ENCODE measurements at places on chromosomes 16 and 17.

GRCh38 chr17:31580706-31581490, 189.4 kb downstream of the RAB11FIP4 start:
- no peak for DNase-seq

GRCh38 chr17:18257982-18258355, 569 bp downstream of the FLII start:
- no peak for DNase-seq

DNA sequence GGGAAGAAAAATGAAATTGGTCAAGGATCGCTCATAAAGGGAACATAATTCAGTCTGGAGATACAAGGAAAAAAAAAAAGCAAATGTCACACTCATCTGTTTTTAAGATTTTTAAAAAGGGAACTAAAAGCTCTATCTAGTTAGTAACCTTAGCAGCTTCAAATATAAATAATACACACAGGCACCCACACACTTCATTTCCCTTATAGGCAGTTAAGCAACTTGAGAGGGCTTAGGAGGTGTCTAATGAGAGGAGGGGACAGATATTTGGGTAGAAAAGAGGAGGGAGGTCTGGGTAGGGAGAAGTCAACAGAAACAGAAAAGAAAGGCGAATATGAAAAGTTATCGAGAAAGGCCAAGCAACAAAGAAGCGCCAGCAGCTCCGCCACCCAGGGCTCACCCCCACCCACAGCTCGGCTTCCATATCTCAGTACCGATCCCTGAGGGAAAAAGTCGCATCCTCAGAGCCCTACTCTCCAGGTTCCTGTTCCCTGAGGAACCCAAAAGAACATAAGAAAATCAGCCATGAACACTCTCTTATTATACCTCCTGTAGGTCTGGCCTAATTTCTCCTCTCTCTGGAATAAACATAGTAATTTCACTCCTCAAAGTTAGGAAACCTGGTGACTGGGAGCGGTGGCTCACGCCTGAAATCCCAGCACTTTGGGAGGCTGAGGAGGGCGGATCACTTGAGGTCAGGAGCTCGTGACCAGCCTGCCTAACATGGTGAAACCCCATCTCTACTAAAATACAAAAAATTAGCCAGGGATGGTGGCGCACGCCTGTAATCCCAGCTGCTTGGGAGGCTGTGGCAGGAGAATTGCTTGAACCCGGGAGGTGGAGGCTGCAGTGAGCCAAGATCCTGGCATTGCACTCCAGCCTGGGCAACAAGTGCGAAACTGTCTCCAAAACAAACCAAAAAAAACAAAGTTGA, 69.6 kb upstream of the RCVRN start:
- no peak for DNase-seq

DNA sequence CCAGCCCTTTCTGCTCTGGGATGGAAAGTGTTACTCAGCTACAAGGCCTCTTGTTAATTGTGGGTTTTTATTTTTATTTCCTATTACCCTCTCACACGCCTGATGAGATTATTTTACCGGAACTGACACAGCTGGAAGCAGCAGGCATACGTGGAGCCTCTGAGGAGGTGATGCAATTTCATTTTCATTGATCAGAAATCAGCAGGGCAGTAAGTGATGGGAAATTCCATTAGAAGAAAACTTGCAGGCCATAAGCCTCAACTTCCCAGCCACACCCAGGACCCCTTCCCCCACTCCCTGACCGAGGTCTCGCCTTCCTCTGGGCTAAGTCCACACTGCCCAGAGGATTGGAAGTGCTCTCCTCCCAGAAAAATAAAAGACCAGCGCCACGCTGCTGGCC, 69.7 kb downstream of the ZFHX3 start:
- DNase-seq, result no peak

GRCh38 chr16:50289950-50290764, 23.8 kb downstream of the ADCY7 start:
- no peak for DNase-seq

GRCh38 chr17:38748149-38748891, at the start of gene PCGF2:
Gene PCGF2, minus strand, starts transcription at chr17:38748336. Its CDS starts 7,934 bp downstream, at chr17:38740402.
- DNase-seq, result no peak

DNA sequence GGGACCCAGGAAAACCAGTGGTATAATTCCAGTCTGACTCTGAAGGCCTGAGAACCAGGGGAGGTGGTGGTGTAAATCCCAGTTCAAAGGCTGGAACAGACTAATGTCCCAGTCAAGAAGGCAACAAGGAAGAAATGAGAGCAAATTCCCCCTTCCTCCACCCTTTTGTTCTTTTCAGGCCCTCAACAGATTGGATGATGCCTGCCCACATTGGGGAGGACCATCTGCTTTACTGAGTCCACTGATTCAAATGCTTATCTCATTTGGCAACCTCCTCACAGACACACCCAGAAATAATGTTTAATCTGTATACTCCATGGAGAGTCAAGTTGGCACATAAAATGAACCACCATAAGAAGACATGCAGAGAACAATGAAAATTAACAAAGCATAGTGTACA, 61.9 kb upstream of the CRYM start:
- DNase-seq, result no peak

- no peak for DNase-seq
Observed at GRCh38 chr17:15399443-15399842, 58.0 kb upstream of the TEKT3 start.

- no peak for DNase-seq
Observed at GRCh38 chr16:72838951-72839350, 209.0 kb downstream of the ZFHX3 start.

DNA sequence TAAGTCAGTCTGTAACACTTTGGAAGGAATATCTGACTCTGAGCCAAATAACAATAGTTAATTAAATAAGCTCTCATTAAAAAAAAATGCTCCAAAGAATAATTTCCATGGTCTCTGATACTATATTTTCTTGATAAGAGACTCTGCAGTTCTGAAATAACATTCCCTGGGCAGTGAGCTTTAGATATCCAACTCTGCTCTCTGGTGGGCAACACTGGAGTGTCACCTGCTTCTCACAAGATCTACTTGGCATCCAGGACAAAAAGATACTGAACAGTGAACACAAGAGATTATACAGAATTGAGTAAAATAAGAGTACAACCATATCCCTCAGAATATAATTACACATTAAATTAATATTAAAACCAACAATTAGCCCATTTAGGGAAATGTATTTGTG, 13.7 kb downstream of the BLMH start:
- no peak for DNase-seq

DNA sequence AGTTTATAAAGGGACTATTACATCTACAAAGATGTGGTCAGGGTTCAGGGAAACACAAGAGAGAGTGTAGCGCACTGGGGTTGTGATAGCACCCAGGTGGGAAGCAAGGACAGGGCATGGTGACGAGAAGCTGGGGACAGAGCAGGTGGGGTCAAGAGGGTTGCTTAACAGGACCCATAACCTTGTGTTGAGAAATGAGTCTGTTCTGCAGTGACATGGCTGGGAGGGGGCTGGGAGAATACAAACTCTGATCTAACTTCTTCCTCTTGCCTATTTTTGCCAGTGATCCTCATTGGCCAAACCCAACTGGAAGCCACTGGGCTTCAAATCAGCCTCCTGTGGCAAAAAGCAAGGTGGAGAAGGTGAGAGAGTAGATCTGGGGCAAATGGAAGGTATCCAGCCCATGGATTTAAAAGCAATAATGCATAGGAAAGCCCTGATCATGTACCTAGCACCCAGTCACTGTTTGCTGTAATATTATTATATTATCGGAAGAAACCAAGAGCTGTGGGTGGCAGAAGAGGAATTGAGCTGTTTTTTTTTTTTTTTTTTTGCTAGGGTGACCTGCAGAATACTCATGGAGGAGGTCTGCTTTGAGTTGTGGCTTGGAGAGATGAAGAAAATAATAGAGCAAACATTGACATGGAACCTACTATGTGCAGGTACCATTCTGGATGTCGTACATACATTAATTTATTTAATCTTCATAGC, 76.9 kb upstream of the ZFHX3 start:
- no peak for DNase-seq

DNA sequence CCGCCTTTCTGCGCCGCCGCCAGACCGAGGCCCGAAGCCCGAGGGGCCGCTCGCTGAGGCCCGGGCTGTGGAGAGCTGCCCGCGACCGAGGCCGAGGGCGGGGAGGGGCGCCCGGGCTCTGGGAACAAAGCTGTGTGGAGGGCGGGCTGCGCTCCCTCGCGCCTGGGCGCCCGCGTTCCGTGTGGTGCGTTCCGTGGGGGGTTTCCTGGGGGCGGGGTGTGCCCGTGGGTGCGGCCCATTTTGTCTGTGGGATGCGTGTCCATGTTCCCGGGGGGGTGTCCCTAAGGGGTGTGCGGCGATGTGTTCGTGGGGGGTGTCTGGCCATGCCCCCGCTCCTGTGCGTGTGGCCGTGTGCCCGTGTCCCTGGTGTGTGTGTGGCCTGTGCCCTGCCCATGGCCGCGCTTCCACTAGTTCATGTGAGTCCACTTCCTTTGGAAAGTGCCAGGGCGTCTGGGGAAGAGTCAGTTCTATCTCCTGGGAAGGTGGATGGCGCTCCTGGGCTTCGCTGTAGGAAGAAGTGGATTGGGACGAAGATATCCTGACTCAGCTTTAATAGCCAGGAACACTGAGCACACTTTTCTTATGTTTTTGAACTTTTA, 520 bp downstream of the JPT2 start:
- no peak for DNase-seq

- no peak for DNase-seq
Observed at GRCh38 chr16:78292086-78292843, 192.8 kb downstream of the WWOX start.

DNA sequence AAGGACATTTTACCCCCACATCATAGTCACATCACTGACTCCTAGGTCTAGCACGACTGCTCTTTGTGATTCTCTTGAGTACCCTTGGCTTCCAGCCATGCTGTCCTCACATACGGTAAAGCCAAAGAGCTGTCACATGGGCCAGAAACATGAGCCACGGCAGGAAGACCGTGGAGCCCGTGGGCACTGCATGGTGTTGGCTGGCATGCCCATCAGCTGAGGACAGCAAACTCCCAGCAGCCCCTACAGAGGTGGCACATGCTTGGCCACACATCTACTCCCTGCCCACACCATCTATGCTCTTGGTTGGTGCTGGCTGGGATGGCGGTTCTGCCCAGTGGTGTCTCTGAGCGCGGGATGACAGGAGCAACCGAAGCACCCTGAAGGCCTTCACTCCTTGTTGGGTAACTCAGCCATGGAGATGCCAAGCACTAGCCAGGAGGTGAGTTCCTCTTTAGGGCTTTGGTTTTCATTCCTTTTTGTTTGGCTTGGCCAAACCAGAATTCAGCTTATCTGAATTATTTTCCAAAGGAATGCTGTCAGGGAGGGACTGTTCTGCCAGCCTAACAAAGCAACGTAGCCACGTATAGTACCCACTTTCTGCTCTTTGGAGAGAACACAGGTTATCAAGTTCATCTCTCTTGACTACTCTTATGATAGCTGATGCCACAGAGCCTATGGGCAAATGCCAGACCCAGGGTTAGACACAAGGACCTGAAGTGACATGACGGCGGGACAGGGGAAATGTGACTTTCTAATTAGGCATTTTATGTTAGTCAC, 10.0 kb downstream of the TNFAIP1 start:
- DNase-seq, result no peak

DNA sequence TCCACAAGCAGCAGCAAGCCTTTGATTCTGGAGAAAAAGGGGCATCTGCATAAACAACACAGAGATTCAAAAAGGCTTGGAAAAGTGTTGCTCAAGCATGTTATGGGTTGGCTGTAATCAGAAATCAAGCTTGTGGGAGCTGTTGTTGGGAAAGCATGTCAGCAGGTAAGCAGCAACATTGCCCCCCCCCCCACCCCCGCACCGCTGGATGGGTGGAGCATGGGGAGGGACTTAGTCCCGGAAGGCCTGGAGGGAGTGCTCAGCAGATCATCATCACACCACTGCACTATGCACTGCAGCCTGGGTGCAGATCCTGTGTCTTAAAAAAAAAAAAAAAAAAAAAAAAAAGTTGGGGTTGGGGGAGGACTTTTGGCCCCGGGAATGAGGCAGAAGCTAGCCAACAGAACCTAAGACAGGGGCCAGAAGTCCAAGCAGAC, 16.8 kb upstream of the AKAP1 start:
- DNase-seq, result no peak

GRCh38 chr17:48625495-48626244, 488 bp downstream of the HOXB9 start:
- no peak for DNase-seq

DNA sequence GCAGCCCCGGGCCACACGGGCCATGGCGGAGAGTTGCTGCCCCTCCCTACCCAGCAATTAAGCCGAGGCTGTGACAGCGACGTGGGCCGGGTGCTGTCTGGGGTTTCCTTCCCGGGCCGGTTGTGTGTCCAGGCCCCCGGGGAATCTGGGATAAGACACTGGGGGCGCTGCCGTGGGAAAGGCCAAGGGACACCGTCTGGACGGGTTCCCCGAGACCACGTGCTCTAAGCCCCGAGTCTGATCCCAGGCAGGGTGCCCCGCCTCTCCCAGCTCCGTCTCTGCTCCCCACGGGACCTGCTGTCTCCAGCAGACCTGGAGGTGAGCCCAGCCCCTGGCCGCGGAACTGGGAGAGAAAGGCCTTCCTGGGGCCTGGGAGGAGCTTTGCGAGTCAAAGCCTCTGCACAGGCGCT, 92.2 kb downstream of the IRX3 start:
- no peak for DNase-seq

GRCh38 chr17:28169621-28170349, 127.3 kb downstream of the NLK start:
- no peak for DNase-seq

- DNase-seq, result no peak
Observed at GRCh38 chr16:65229191-65229662, 107.4 kb upstream of the CDH11 start.

DNA sequence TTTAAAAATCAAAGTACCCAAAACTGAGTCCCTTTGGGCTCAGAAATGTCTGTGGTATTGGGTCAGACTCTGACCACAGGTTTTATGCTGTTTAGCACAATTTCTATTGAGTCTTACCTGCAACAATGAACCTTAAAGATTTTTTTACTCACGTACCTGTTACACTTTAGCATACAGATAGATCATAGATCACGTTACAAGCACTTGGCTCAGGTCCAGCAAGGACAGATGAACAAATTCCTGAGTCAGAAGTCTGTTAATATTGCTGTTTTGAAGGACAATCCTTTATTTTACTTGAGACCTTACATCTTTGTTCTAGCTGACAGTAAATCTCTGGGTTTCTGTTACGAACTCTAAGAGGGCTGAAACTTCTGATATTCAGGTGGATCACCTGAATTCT, 12.8 kb downstream of the SLC7A6OS start:
- DNase-seq, result no peak

DNA sequence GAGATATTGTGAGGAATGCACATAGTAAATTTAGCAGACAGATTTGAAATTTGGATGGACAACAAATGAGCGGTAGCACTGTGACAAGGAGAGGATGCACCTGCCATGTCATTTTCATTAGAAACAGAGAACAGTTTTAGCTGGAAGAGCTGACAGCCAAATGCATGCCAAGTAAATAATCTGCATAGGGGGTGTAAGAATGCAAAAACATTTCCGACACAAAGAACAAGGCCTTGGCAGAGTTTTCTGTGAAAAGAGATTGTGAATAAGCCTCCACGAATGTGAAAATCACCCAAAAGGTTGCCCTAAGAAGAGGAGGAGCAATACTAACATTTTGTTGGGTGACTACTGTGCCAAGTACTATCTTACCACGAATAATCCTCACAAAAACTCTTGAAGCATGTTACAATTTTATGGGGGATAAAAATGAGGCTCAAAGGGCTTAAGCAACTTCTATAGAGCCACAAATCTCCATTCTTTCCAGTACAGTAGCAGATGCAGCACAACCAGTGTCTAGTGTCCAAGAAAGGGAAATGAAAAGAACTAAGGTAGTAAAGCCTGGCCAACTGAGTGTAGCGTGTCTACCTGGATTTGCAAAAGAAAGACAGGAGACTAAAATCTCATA, 28.3 kb downstream of the TMEM100 start:
- DNase-seq, result no peak
